Stomach (tissue), 19 donors: ENCODE measurements at places on chromosomes 1 and 21.

DNA sequence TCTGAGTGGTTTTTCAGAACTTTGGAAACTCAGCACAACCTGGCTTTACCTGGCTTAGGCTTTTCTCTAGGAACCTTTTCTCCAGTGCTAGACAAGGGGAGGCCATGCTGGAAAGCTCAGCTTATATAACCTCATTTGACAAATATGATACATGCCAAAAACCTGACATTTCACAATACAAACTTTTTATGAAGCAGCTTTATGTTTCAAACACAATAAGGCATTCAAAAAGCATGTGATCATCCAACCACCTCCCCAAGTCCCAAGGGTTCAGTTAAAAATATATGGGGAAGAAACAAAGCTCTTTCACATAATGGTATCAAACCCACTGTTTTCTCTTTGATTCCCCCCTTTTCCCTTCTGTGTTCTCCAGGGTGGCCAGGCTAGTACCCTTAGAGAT, 63.7 kb downstream of the ZC3H11B start:
- no peak for DNase-seq

DNA sequence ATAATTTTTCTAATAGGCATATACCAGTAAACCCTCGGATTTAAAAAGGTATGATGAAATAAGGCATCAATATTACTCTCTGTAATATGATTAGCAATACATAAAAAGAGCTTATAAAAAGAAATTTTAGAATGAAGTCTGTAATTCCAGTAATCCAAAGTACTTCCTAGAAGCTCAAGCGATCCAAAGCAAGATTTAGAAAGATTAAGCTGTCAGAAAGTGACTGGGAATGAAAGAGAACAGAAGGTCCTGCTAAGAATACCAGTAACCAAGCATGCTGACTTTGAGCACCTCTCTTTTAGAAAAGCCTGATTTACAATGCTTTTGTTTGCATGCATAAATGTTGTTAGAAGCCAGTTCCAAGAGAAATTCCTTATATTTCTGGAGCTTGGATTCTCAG, 125.1 kb downstream of the GIPC2 start:
- DNase-seq, result peak; percentile 18

GRCh38 chr1:106924360-106924759, 132.1 kb upstream of the PRMT6 start:
- no peak for DNase-seq

DNA sequence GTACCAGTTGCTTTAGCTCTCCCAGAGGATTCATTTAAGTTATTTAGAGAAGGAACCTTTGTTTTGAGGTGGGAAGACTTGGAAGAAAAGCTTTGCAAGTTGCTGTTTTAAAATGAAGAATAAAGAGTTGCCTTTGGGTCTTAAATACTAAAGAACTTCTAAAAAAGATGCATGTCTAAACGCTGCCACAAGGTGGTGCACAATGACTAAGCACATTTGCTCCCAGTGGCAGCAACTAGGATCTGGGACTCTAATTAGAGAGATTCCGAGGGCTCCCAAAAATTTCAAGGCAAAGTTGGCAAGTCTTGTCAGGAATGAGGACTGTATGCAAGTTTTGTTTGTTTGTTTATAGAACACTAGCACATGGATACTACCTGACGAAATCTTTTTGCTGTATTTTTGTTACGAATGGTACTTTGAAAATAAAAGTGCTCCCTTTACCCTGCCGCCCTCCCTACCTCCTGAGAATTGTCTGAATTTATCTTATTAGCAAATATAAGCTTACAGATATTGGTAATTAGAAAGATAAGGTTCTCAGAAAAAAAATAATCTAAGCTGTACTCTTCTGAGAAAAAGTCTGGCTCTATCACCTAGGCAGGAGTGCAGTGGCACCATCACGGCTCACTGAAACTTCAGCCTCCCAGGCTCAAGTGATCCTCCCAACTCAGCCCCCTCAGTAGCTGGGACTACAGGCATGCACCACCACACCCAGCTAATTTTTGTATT, 121.8 kb downstream of the HFM1 start:
- DNase-seq, result peak; percentile 88

GRCh38 chr21:39051588-39051949, 131.7 kb downstream of the PSMG1 start:
- no peak for DNase-seq

- DNase-seq, result no peak
Measured at GRCh38 chr21:44564886-44565598, 6.4 kb upstream of the KRTAP10-3 start.

GRCh38 chr1:74522148-74522547, 9.7 kb upstream of the LRRC53 start:
- no peak for DNase-seq

- peak; percentile 80 for DNase-seq
Measured at GRCh38 chr1:201737352-201738060, 91.5 kb upstream of the IPO9 start.

DNA sequence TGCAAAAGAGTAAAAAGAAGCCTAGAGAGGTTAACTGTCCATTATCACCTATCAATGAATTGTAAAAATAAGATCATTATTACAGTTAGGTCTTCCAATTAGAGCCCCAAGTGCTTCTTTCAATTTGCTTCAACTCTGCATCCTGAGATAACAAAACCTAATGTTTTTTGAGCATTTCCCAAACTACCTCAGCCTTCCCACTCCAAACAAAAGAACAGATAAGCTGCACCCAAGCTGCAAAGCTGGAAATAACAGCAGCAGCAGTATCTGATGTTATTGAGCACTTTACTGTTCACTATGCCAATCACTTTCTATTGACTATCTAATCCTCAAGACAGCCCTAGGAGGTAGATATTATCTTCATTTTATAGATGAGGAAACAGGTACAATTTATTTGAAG, 97.1 kb upstream of the SLFNL1 start:
- no peak for DNase-seq

- DNase-seq, result no peak
Measured at GRCh38 chr1:243388276-243388675, 132.4 kb downstream of the SDCCAG8 start.

DNA sequence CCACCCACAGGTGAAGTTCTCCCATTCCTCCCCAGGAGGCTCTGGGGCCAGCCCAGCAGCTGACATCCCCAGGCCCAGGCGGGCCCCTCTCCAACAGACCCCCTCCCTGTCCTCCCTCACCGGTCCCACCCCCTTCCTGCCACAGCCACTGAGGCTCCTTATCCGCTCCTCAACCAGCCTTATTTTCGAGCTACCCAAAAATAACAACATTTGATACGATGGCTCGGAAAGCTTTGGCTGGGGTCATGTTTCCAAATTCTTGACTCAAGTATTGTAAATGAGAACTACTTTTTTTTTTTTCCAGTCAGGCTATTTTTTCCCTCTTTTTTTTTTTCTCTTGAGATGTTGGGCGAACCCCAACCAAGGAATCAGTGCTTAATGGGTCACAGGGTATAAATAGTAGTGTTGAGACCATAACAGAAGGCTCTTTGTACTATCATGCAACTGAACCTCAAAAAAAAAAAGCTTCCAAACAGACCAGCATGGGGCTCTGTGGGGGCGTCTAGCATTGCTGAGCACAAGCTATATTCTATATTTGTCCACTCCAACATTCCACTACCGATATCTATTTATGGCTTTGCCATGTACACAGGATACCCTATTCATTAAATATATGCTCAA, 27.2 kb downstream of the IRF2BP2 start:
- DNase-seq, result peak; percentile 67

- DNase-seq, result no peak
Measured at GRCh38 chr1:210777914-210778313, 356.0 kb downstream of the KCNH1 start.

GRCh38 chr1:14977338-14977931, 176.1 kb upstream of the TMEM51 start:
- no peak for DNase-seq

GRCh38 chr1:94738371-94738770, 81.8 kb upstream of the SLC44A3 start:
- no peak for DNase-seq

DNA sequence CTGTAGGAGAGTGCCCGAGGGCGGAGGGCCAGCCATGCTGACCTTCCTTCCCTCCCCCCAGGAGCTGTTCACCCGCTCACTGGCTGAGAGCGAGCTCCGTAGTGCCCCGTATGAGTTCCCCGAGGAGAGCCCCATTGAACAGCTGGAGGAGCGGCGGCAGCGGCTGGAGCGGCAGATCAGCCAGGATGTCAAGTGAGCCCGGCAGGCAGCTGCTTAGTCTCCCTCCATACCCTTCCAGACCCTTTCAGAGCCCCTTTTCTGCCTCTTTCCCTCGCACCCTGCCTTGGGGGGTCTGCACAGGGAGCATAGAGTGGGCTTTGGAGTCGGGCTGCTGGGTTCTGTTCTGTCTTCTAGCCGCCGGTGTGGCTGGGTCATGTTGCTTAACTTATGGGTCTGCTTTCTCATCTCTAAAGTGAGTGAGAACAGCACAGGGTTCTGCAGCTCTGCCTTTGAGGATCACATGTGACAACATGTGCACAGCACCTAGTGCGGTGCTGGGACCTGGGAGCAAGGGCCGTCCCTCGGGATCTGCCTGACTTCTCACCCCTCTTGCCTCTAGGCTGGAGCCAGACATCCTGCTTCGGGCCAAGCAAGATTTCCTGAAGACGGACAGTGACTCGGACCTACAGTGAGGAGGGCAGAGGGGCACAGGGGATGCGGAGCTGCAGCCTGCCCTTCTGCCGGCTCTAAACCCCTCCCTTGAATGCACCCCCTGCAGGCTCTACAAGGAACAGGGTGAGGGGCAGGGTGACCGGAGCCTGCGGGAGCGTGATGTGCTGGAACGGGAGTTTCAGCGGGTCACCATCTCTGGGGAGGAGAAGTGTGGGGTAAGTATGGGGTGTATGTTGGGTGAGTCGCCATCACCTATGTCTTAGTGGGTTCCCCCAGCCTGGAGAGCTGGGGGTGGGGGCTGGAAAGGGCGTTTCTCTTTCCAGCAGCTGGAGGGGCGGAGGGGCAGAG, 6.2 kb downstream of the AMPD2 start:
- DNase-seq, result peak; percentile 54

DNA sequence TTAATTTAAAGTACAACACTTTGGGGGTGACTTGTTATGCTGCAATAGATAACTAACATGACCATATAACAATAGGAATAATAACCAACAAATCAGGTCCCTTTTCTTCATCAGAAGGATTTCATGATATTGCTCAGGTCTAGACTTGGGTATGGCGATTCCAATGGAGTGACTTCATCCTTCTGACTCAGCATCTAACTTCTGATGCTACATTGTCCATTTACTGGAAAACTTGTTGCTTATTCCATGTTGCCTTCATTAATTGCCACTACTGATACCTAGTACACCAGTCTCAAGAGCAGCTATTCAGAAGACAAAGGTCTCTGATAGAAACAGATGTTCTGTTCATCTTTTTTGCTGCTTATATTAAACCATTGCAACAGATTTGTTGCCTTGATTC, 324.3 kb downstream of the TGFB2 start:
- DNase-seq, result no peak

DNA sequence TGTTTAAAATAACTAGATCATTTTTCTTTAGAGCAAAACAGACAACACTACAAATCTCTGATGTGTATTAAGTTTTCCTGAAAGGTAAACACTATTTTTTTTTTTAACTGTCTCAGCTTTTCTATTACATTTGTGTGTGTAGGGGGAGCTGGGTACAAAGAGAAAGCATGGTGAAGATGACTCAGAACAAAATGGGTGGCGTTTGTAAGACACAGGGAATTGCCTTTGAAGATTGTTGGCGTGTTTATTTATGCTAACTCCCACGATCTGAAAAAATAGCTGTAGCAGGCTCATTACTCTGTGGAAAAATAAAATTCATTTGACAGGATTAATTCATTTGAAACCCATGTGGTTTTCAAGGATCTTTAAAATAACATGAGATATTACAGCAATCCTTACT, 285.1 kb downstream of the RYR2 start:
- no peak for DNase-seq

GRCh38 chr1:220135755-220136154, 41.8 kb downstream of the IARS2 start:
- DNase-seq, result no peak

- no peak for DNase-seq
Measured at GRCh38 chr1:200453553-200453905, 43.7 kb upstream of the ZNF281 start.
